IPS DF 19.7 (cell line): ENCODE measurements at places on chromosomes 1 and 21.

- no peak for DNase-seq
Observed at GRCh38 chr21:39232861-39233291, 49.6 kb upstream of the PSMG1 start.

DNA sequence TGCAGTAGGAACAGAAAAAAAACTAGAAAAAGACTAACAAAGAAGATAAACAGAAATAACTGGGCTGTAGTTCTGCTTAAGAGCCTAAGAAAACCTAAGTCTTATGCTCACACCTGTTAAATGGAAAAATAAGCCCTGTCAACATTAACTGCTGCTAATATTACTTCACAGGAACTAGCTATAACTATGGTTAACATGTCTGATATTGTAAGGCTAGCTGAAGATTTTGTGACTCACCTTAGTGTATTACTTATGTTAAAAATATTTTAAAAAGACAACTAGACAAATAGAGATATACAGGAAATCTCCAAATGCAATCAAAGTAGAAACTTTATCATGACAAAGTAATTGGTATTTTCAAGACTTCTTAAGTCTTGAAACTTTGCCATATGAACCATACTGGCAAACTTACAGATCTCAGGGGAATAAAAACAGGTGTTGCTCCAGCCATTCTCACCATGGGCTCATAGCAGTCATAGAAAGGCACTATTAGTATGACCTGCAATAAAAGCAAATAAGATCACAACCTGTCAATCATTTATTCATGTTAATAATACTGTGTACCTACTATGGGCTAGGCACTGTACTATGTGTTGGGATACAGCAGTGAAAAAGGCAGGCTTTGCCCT is 30.7 kb downstream of the KYAT3 start:
- DNase-seq: no peak

- no peak for DNase-seq
Observed at GRCh38 chr1:181425566-181425965, 57.8 kb upstream of the CACNA1E start.

DNA sequence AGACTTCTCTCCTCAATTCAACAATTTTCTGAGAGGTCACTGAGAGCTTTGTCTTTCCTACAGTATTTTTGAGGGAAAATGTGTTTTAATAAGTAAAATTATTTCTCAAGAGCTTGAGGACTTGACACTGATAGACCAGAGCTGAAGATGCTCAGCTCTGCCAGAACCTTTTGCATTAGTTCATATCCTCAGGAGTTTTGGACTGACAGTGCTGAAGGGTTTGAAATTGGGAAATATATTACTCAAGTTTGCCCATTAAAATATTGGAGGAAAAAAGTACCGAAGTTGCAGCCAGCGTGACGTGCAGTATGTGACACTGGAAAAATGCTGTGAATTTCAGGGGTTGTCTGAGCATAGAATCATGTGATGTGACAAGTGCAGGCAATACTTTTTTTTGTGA is 346.6 kb upstream of the DPYD start:
- no peak for DNase-seq

DNA sequence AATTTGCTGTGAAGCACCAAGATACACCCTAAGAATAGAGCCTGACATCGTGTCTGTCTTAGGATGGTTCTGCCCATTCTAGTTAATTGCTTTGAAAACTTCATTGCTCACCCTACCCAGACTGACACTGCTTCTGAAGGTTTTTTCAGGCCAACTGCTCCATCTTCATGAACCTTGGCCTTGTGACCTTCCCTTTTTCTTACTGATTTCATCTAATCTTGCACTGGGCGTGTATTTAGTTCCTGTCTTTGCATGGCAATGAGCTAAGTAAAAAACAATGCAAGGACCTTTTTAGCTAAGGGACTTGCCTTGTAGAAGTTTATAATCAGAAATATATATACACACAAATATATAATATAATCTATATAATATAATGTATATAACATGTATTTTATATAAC is 108.0 kb downstream of the PBX1 start:
- DNase-seq: no peak

DNA sequence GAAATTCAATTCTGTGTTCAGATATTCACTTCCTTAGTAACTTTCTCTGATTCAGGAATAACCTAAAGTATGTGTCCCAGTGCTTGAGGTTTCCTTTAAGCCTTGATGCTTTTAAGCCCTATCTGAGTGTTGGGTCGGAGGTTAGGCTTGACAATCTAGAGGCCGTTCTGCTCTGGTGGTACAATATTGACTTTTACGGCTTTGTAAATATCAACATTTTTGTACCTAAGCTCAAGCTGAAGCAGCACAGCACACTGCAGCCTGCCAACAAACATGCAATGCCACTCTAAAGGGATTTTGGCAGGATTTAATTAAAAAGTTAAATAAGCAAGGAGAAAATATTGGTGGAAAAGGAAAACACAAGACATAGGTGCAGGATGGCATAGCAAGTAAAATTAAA is 279.2 kb downstream of the NEGR1 start:
- DNase-seq: no peak

DNA sequence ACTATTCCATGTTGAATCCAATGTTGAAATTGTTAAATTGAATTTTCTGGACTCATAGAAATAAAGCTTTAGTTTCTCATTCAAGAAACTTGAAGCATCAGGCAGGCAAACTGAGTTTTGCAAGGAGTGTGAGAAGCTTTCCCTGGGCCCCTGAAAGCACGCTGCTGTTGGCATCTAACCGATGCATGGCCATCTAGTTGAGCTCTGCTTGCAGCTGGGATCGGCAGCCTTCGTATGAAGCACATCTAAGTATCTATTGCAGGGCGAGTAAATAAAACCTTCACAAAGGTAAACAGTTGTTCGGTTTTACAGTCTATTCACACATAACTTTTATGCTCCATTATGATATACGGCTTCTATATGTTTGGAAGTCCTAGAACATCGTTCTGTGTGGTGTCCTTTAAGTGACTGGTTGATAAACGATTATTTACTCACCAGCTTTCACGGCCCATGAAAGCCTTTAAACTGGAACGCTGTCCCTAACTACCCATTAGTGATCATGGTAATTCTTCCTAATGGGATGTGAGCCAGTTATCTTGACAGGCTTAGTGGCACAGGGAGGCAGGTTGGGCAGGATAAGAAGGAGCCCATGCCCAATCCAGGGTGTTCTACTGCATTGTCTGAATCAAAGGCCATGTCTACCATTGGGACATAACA is 71.7 kb downstream of the SEC16B start:
- DNase-seq: no peak

- DNase-seq: no peak
Observed at GRCh38 chr1:221555689-221556433, 186.0 kb downstream of the DUSP10 start.

- no peak for DNase-seq
Observed at GRCh38 chr1:31897526-31898100, 40.6 kb downstream of the PTP4A2 start.

GRCh38 chr1:48753293-48753692 is 23.4 kb downstream of the BEND5 start:
- no peak for DNase-seq

DNA sequence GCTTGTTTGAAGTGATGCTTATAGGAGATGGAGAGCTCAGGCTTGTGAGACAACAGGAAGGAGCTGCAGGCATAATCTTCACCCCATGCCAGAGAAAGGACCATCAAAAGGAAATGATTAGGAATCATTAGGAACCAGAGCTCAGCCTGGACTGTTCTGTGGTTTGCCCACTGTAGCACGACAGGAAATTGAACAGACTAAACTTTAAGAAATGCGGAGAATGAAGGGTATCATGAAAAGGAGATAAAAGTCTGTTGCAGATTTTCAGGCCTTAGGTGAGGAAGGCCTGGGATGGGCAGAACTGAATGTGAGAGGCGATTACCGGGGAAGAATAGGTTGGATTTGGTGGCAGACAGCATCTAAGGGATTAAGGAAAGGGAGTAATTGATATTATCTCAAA is 292.0 kb upstream of the PLXNA2 start:
- DNase-seq: no peak

DNA sequence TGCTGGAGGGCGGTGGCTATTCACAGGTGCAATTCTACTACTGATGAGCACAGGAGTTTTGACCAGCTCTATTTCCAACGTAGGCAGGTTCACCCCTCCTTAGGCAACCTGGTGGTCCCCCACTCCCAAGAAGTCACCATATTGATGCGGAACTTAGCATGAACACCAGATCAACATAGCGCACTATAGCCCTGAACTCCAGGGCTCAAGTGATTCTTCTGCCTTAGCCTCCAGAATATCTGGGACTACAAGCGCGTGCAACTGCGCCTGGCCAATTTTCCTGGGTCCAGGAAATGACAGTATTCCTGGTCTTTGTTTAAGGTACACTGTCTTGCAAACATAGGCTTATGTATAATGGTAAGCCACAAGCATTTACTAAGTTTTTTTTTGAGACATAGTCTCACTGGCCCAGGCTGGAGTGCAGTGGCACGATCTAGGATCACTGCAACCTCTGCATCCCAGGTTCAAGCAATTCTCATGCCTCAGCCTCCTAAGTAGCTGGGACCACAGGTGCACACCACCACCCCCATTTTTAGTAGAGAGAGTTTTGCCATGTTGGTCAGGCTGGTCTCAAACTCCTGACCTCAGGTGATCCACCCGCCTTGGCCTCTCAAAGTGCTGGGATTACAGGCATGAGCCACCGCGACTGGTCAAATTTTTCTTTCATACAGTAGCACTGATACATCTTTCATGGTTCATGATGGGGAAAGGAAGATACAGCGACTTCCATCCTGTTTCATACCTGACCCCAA is 12.6 kb downstream of the MCL1 start:
- no peak for DNase-seq

DNA sequence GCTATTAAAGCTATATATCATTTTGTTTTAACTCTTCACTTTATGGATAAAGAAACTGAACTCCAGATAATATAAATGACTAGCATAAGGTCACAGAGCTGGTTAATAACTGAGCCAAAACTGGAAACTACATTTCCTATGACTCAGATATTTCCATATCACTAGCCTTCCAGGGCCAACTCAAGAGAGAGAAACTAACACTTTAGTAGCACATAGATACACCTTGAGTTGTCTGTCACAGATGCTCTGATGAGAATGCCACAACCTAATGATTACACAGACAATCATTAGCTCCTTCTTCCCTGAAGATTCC is 40.7 kb downstream of the NME7 start:
- DNase-seq: no peak

DNA sequence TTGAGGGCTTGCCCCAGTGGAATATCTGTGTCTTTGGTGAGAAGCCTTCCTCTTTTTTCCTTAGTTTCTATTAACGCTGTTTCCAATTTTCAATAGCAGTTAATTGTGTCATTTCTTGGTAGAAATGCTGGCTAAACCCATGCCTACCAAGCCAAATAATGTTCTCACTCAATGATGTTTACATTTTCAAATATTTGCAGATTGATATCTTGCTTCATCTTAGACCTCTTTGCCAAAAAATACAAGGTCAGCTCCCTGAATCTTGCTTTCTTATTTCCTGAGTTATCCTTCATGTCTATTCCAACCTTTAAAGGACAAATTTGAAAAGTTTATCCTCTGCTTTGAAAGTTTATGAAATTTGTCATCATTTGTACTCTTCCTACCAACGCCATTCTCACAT is 5.1 kb downstream of the KCNJ15 start:
- DNase-seq: no peak

GRCh38 chr1:75035536-75035935 is 98.7 kb upstream of the LHX8 start:
- DNase-seq: no peak

- no peak for DNase-seq
Observed at GRCh38 chr1:202164271-202165037, 4.1 kb upstream of the PTPN7 start.

DNA sequence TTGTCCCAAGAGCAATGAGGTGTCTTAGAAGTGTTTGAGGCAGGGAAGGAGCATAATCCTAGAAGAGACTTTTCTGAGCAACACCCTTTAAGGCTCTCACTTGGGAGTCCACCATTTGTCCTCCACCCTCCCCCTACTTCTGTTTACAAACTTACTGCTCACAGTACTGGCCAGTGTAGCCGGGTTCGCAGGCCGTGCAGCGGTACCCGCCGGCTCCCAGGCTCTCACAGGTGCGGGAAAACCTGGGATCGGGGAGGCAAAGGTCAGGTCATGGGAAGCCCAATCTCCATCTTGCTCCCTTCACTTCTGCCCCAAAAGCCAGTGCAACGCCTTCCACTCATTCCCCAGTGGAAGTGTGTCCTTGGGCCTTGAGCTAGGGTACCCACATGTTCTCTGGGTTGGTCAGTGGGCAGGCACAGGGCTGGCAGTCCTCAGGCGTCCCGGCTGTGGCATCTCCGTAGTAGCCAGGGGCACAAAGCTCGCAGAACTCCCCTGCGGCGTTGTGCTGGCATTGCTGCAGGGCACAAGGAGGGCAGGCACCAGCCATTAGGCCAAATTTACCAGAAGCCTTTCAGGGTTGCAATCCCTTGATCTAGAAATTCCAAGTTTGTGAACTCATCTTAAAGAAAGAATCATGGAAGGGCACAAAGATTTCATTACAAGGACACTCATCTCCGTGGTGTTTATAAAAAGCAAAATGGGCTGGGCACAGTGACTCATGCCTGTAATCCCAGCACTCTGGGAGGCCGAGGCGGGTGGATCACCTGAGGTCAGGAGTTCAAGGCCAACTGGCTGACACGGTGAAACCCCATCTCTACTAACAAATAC is 49.8 kb downstream of the LDLRAD2 start:
- DNase-seq: no peak

DNA sequence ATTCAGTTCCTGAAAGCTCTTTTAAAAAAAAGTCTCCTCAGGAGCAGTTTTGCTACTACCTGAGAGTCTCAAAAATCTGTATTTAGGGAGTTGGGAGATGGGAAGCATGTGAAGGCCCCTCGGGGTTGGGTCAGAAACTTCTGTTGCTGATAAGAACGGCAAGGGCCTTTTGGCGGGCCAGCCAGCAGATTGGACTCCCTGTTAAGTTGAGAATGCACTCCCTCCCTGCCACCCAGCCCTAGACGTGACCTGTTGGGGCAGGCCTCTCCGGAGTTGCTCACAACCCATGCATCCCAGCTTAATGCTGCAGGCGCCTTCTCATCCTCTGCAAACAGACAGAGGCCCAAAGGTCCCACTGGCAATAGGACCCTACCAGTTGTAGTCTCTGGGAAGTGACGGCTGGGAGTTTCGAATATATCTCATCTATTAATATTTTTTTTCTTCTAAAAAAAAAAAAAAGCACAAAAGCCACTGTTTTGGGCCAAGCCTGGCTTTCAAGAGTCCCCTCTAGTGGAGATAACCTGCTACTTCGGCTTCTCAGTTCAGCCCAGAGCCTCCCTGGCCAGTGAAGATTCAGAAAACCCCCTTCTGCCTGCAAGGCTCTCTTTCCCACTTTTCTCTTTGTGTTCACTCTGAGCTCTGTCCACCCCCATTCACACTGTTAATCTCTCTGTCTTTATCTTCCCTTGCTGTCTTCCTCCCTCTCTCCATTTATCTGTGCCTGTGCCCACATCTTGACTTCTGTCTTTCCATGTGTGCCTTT is 5.3 kb downstream of the PLXNA2 start:
- DNase-seq: no peak

- DNase-seq: no peak
Observed at GRCh38 chr1:9439074-9439761, 100.0 kb upstream of the SLC25A33 start.

- DNase-seq: no peak
Observed at GRCh38 chr1:229363723-229364122, 20.9 kb upstream of the CCSAP start.

- no peak for DNase-seq
Observed at GRCh38 chr1:179034720-179035119, 9.0 kb downstream of the FAM20B start.

- DNase-seq: no peak
Observed at GRCh38 chr1:24098943-24099638, 12.8 kb downstream of the MYOM3 start.

- no peak for DNase-seq
Observed at GRCh38 chr1:228487336-228488124, at the start of gene RNF187. TSS of gene RNF187 (plus strand) at chr1:228487382.
